Mesenchymal stem cell (in vitro differentiated cells and primary cell): ENCODE measurements at places on chromosomes 1 and 21.

DNA sequence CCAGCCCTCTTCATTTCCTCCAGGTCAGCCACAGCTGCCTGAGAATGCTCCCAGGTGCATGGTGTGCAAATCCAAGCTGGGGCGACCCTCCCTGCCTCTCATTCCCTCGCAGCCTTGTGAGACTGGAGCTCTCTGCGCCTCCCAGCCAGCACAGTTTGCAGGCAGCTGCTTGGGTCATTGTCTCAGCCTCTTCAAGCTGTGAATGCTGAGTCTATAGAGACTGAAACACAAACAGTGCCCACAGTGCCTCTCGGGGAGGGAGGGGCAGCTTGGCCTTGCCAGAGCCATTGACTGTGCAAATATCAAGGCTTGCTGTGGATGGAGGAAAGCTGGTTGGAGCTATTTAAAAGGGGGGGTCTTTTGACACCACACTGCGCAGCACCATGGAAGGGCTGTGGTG is 10.6 kb downstream of the PLXNA2 start:
- peak overlapping the region; percentile 5 for H3K27ac ChIP-seq
- no peak for DNase-seq
- H3K36me3 ChIP-seq = no peaks in the 10 kb centered on the region
- H3K4me3 ChIP-seq = no peak overlapping the region
- peaks cover 40% of the 10 kb centered on the region for H3K4me1 ChIP-seq
- H3K27me3 ChIP-seq = peaks cover 4% of the 10 kb centered on the region

DNA sequence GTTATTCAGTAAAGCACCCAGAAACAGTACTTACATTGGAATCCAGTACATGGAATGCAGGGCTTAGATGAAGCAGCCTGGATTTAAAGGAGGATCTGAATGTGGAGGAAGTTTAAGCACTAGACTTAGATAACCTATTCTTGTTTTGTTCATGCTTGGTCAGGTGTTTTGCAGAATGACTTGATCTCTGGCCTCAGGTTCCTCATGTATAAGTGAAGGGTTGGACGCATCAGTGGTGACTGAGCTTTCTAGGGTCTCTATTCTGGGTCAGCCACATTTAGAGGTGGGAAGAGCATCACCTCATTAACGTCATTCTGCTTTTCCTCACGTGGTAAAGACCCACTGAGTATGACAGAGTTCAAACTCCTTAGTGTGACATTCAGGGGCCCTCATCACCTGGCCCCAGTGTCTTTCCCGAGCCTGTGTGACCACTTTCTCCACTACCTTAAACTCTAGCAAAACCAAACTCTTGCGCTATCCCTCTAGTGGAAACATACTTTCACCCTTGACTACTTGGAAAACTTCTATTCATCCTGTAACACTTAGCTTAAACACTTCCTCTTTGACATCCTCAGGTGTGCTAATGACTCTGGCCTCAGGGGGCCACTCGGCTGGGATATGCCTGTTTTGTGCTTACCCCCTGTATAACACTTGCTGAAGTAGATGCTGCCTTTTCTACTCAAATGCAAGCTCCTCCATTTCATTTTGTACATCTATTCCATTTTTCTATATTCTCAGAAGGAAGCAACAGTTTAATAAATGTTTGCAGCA is 871 bp upstream of the ERICH3 start:
- DNase-seq = no peak
- no peak overlapping the region for H3K27ac ChIP-seq
- H3K27me3 ChIP-seq = no peaks in the 10 kb centered on the region
- no peak overlapping the region for H3K4me3 ChIP-seq

DNA sequence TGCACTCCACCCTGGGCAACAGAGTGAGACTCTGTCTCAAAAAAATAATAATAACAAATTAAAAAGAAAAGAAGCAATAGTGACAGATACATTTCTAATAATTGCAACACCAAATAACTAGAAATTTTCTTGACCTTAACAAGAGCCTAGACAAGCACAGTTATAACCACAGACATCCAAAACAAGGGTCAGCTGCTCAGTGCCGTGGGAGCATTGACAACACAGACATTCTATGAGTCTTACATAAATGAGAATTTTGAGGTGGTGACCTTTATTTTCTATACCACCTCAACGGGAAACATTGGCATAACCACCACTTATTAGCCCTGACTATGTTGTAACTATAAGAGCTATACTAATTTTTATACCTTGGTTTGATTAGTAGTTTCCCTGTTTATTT is 156.1 kb downstream of the NR5A2 start:
- no peaks in the 10 kb centered on the region for H3K36me3 ChIP-seq
- DNase-seq = no peak
- H3K4me3 ChIP-seq = no peak overlapping the region
- no peaks in the 10 kb centered on the region for H3K27me3 ChIP-seq

DNA sequence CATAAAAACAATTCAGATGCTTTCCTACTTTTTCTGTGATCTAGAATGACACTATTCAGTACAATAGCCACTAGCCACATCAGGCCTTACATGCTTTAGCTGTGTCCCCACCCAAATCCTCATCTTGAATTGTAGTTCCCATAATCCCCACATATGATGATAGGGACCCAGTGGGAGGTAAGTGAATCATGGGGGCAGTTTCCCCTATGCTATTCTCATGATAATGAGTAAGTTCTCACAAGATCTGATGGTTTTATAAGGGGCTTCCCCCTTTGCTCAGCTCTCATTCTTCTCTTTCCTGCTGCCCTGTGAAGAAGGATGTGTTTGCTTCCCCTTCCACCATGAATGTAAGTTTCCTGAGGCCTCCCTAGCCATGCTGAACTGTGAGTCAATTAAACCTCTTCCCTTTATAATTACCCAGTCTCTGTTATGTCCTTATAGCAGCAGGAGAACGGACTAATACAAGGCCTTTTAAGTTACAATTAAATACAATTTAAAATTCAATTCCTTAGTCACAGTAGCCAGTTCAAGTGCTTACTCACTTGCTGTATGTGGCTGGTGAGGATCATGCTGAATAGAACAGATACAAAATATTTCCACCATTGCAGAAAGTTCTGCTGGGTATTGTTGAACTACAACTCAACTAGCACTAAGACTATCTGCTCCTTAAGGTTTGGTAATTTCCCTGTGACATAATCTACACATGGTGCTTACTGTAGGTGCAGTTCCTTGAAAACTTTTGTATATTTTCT is 106.7 kb downstream of the SCMH1 start:
- no peak overlapping the region for H3K27ac ChIP-seq
- H3K36me3 ChIP-seq = peaks cover 13% of the 10 kb centered on the region
- no peak overlapping the region for H3K4me3 ChIP-seq
- no peak for DNase-seq

GRCh38 chr1:17233675-17234320 is 15.1 kb upstream of the PADI3 start:
- H3K4me3 ChIP-seq = no peak overlapping the region
- peaks cover 30% of the 10 kb centered on the region for H3K4me1 ChIP-seq
- no peaks in the 10 kb centered on the region for H3K27me3 ChIP-seq
- no peaks in the 10 kb centered on the region for H3K36me3 ChIP-seq
